ENCODE measurements at places on chromosomes 2 and 18.

GRCh38 chr2:217790681-217791392 lies 212.0 kb downstream of the TNS1 start:
- H3K4me1 ChIP-seq = peaks cover 12% of the 10 kb centered on the region
- H3K27me3 ChIP-seq = no peaks in the 10 kb centered on the region
- no peaks in the 10 kb centered on the region for H3K36me3 ChIP-seq
- peak; percentile 78 for DNase-seq
- no peak overlapping the region for H3K27ac ChIP-seq
- no peak overlapping the region for H3K4me3 ChIP-seq

- DNase-seq = no peak
- H3K27me3 ChIP-seq = no peaks in the 10 kb centered on the region
- no peaks in the 10 kb centered on the region for H3K36me3 ChIP-seq
- no peaks in the 10 kb centered on the region for H3K4me1 ChIP-seq
- no peak overlapping the region for H3K4me3 ChIP-seq
Measured at GRCh38 chr18:50209311-50209710, 14.4 kb upstream of the MYO5B start.

DNA sequence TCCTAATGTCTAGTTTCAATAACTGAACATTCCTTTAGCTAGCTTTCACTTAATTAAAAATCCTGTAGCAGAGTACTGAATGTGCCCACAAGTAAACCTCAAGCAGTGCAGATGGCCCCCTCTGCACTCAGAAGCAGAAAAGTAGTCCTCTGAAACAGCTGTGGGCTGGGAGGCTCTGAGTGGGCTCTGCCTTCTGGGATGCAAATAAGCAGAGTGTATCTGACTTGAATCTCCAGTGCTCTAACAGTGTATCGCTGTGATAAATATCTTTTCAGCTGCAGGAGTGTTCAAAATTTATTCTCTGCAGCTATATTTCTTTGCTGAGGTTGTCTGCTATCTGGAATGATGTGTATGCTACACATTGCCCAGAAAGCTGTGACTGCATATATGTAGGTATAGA lies 44.8 kb upstream of the SYT4 start:
- no peak overlapping the region for H3K27ac ChIP-seq
- no peak overlapping the region for H3K4me3 ChIP-seq
- H3K36me3 ChIP-seq = no peaks in the 10 kb centered on the region
- DNase-seq = no peak

DNA sequence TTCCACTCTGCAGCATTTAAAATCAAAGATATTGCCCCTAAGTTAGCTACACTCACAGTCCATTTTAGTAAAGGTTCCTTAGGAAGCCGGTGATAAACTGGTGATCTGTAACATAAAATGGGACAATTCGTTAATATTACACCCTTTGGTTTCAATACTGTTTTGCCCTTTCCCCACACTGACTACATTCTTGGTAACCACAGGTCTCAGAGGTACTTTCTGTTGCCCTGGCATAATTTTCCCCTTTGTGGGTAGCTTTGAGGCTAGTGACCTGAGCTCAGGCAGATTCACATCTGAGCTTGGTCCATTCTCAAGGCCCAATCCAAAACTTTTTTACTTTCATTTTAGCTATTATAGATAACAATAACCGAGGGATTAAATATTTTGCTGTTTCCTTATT lies 32.9 kb upstream of the CSRNP3 start:
- H3K27me3 ChIP-seq = no peaks in the 10 kb centered on the region
- H3K27ac ChIP-seq = no peak overlapping the region
- no peak overlapping the region for H3K4me3 ChIP-seq
- H3K36me3 ChIP-seq = no peaks in the 10 kb centered on the region
- DNase-seq = no peak

DNA sequence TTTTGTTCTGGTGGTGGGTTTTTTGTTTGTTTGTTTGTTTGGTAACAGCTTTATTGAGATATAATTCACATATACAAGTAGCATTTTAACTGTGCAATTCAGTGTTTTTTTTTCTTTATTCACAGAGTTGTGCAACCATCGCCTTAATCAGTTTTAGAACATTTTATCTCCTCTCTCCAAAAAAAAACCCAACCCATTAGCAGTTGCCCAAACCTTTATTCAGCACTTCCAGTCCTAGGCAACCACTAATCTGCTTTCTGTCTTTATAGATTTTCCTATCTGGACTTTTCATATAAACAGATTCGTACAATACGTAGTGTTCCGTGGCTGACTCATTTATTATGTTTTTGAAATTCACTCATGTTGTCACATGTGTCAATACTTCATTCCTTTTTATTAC lies 38.7 kb downstream of the CCDC138 start:
- no peaks in the 10 kb centered on the region for H3K4me1 ChIP-seq
- H3K36me3 ChIP-seq = no peaks in the 10 kb centered on the region
- no peak overlapping the region for H3K4me3 ChIP-seq
- peak; percentile 34 for DNase-seq
- no peaks in the 10 kb centered on the region for H3K27me3 ChIP-seq
- H3K27ac ChIP-seq = no peak overlapping the region

Measured in fibroblast of lung (primary cell).